Upper lobe of left lung (tissue), 6 donors: ENCODE measurements at places on chromosomes 1 and 21. TPM values are rescaled to one million over a fixed set of nuclear protein-coding genes. Genes with fewer than 3 reads are reported as not detected.
A peak's percentile ranks its signal among the peaks of the same experiment; 100 is the strongest.

GRCh38 chr1:12539320-12539704 lies 78.7 kb downstream of the DHRS3 start:
- DNase-seq, result no peak

GRCh38 chr1:177794376-177794991 lies 175.4 kb downstream of the SEC16B start:
- no peak for DNase-seq

DNA sequence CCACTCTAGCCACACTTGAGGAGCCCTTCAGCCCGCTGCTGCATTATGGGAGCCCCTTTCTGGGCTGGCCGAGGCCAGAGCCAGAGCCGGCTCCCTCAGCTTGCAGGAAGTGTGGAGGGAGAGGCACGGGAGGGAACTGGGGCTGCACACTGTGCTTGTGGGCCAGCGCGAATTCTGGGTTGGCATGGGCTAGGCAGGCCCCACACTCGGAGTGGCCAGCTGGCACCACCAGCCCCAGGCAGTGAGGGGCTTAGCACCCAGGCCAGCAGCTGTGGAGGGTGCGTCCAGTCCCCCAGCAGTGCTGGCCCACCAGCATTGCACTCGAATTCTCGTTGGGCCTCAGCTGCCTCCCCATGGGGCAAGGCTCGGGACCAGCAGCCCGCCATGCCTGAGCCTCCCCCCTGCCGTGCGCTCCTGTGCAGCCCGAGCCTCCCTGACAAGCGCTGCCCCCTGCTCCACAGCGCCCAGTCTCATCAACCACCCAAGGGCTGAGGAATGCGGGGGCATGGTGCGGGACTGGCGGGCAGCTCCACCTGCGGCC lies 785.9 kb upstream of the TPTE start:
- DNase-seq, result peak; percentile 81

- DNase-seq, result no peak
Measured at GRCh38 chr1:76961181-76961819, 94.0 kb downstream of the ST6GALNAC5 start.

- no peak for DNase-seq
Measured at GRCh38 chr1:107821340-107821739, 143.6 kb downstream of the VAV3 start.

DNA sequence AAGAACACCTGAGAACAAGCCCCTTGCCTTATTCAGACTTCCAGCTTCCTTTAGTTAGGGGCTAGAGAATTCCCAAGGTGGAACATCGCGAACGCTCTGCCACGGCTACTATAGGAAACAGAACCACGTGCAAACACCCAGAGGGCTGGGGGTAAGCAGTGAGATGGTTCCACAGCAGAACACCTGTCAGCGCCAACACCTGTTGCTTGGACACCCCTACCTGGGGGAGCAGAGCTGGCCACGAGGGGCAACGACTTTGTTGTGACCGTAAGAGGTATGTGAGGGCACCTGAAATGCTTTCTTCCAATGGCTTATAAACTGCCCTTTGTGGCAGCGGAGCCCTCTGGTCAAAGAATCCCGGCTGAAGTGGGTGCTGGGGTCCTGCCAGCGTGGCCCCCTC lies 50.7 kb downstream of the MRPL37 start:
- DNase-seq, result no peak

DNA sequence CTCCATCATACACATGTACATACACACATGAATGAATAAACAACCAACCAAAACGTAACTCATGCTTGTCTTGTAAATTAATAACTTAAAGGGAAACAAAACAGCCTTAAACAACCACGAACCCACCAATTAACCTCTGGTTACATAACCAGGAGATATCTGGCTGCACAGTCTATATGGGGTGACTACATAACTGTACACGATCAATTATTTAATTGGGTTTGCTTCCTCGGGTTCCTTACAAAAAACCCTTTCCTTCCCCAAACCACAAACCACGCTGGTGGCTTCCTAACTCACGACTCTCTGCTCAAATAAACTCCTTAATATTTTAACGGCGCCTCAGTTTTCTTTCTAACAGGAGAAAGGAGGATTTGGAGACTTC lies 744 bp downstream of the ZNF670 start:
- no peak for DNase-seq

DNA sequence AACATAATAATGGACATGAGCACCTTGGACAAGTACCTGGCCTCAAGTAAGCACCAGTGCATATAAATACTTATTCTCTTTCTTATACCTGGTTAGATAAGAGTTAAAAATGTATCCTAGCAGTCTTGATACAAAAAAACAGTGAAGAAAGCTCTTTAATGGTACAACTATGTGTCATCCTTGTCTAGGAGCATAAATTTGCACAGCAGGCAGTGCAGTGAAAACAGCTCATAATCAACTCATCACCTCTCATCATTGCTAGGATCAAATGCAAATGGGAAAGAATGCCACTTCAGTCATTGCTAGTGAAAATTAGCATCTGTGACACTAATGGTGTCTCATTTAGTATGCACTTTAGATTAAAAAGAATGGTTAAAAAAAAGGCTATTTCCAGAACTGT lies 7.6 kb downstream of the SAMSN1 start:
- DNase-seq, result no peak

GRCh38 chr1:244796719-244797406 lies 38.6 kb upstream of the COX20 start:
- peak; percentile 57 for DNase-seq

DNA sequence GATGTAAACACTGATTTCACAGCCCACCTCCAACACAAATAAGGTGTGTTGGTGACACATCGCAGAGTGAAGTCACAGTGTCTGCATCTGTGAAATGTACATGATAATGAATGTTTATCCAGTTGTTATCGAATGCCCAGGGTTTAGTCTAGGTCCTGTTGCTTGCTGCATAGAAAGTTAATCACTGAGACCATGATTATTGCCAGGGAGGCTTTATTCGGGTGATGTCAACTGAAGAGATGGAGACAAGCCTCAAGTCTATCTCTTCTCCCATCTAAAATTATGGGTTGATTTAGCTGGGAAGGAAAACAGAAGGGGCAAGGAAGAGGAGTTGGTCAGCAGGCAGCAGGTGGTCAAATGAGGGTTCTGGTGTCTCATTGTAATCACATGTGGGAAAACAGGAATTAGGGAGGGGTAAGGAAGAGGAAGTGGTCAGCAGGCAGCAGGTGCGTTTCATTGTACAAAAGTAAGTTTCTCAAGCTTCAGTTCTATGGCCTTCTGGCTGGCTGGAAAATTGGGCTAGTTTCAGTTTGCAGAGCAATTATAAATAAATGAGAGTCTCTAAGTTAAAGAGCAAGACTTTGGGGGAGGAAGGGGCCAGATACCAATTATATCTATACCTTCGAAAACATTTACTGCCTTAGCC lies 146.3 kb upstream of the DNAH14 start:
- DNase-seq, result no peak

DNA sequence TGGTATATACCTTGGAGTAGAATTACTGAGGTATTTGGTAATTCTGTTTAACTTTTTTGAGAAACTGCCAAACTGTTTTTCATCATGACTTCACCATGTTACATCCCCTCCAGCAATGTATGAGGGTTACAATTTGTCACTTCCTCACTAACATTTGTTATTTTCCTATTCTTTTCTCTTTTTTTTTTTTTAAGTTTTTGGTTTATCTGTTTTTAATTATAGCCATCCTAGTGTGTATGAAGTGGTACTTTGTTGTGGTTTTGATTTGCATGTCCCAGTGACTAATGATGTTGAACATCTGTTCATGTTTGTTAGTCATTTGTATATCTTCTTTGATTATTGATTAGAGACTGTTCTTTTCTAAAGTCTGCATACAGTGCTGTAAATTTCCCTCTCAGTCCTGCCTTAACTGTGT lies 147.3 kb downstream of the HS2ST1 start:
- DNase-seq, result no peak

DNA sequence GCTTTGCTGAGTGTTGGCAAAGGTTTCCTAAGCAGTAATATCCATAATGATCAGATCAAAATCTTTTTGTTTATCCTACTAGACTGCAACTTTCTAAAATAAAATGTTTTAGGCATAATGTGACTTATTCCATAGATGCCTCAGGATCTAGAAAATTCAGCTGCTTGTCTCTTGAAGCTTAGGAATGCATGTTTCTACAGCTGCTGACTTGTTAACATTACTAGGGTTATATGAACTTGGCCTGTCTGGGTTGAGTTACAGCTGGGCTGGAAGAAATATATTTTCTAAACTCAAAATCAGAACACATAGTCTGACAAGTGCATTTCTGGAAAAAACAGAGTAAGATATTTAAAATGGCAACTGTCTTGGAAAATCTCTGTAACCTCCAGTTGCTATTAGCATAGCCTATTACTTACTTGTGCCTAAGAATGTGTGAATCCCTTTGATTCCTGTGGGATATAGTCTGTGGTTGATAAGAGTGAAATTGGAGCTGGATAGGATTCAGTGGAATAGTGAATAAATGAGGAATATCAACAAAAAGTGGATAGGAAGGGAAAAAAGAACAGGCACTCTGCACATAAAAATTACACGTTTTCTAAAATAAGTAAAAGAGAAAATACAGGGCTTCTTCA lies 61.2 kb downstream of the RGS4 start:
- DNase-seq, result no peak

- no peak for DNase-seq
Measured at GRCh38 chr1:228434689-228435088, 18.0 kb upstream of the TRIM17 start.

DNA sequence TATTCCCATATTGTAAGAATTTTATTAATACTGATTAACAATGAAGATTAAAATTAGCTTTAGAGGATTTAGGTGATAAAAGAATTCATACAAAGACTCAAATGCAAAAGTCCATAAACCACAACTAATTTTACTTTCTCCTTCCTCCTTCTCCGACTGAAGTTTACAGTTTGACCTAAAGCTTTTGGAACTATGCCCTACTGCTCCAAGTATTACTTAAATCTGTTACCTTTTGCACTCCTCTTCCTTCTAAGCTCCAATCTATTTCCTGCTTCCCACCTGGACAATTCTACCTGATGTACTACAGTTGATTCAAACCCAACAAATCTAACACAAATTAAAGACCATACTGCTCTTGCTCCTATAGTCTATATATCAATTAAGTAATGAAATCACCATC lies 36.3 kb downstream of the ANKRD13C start:
- DNase-seq, result no peak

DNA sequence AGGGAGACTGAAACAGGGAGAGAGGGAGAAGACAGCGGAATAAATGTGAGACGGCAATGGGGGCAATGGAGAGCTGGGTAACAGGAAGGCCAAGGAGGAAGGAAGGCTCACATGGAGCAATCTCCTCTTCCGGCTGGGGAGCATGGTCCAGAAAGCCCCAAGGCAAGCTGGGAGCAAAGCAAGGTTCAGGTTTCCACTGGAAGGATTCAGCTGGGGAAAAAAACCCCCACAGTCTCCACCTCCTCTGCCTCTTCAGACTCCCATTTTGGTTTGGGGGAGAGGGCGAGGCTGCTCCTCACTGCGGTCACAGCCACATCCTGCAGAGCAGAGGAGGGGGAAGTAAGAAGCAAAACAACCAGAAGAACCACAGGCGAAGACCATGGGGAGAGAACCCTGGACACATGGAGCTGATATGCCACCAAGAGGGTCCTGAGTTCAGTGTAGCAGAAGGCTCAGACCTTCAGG lies 650 bp downstream of the TNFAIP8L2 start:
- DNase-seq, result no peak

DNA sequence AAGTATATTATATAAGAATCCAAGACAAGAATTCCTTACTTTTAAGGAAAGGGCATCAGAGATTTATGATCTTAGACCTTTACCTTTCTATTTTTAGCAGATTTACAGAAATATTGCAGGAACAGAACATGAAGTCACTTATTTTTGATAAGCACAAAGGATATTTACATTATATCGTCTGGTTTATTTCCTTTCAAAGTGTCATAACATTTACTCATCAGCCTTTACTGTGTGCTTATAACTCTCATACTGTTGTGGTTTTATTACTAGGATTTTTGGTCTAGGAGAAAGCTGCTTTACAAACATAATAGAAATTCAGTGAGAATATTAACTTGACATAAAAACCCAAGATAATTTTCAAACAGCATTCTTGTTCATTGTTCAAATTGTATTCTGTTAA lies 47.6 kb downstream of the APP start:
- no peak for DNase-seq

GRCh38 chr1:25540750-25541342 lies 2.6 kb upstream of the LDLRAP1 start:
- DNase-seq, result no peak

- no peak for DNase-seq
Measured at GRCh38 chr21:17903929-17904639, 84.9 kb upstream of the C21orf91 start.

DNA sequence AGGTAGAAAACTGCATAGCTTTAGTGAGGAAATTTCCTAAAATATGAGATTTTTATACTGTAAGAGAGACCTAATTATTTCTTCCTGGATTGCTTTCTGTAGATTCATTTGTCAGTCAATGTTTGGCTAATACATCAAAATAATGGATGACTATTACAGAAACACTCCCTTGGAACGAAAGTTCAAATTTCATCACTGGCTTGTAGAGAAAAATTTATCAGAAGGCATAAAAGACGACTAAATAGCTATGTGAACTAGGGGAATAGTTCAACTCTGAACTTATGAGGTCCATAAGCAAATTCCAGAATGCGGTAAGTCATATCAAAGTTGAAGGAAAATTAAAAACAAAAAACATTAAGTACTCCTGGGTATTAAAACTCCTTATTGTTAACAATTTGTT lies 36.0 kb downstream of the WNT2B start:
- no peak for DNase-seq

GRCh38 chr1:28123461-28123961 lies 35.1 kb upstream of the EYA3 start:
- DNase-seq, result peak; percentile 36

DNA sequence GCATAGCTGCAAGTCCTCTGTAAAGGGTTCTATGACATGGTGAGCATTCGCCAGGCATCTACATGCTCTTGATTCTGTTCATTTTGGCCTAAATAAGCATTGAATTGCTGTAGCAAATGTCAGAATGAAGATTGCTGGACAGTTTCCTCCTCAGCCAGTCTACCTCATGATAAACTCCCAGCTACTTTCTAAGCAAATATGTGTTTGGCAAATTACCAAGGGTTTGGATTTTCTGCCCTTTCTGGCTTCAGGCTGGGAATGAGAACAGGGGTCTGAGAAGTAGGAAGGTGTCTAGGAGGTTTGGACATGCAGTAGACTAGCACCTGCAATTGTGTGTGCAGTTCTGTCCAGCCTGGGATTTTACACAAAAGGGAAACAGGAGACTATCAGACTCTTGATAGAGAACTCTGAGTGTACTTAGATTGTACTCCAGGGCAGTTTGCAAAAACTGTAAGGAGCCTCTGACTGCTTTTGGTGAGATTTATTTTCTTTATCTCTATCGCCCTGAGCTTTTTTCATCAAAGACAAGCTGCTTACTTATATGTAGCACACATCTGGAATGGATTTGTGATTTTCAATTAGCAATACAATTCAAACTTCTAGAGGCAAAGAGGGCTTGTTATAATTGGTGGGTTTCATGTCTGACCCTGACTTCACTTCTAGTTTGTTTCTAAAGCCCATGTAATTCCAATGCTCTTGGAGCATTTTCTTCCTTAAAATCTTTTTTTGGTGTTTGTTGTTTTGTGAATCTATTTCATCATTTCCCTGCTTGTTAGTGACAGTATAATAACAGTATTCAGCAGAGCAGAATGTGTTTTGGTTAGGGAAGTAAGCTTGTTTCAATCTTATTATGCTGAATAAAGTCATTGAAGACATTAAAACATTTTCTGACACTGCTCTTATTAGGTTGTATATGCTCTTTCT lies 150.8 kb downstream of the VPS13D start:
- no peak for DNase-seq

APH1A gene
- total RNA-seq, result 71.2 TPM

STXBP3 gene
- 84.1 TPM for total RNA-seq

ASTN1 gene
- not detected for total RNA-seq

ITLN1 gene
- 2.0 TPM for total RNA-seq

APOBEC4 gene
- total RNA-seq, result 0.20 TPM

CA6 gene
- total RNA-seq, result not detected

VANGL1 gene
- total RNA-seq, result 3.1 TPM

MAP10 gene
- total RNA-seq, result 3.0 TPM
